ENCODE measurements at places on chromosomes 4 and X.

- no peak for DNase-seq
- no peaks in the 10 kb centered on the region for H3K27me3 ChIP-seq
- H3K27ac ChIP-seq: no peak overlapping the region
- peaks cover 11% of the 10 kb centered on the region for H3K4me1 ChIP-seq
- H3K36me3 ChIP-seq: no peaks in the 10 kb centered on the region
Measured at GRCh38 chrX:150565551-150565950, 2.9 kb upstream of the MTM1 start.

DNA sequence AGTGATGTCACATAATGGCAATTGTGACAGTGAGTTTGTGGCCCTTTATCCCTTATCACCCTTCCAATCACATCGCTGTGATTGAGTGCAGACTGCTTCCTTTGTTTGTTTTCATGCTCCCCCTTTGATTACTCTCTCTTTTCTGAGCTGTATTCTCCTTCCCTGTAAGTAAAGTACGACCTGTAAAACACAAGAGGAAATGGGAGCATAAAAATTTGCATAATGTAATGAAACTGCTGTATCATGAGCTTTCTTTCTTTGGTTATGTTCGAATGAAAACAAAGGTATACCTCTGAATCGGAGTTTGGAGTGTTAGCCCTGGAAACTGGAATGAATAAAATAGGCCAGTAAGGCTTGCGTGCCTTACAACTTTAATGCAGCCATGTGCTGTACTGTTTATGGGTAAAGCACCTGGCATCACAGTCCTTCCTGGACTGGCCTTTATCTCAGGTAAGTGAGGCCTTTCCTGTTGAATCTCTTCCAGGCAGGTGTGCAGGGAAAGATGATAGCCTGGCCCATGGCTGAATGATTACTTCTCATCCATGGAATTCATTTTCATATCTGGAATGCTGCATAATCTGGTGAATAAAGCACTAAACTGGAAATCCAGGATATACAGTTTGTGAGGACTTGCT lies 26.6 kb upstream of the HS3ST1 start:
- H3K36me3 ChIP-seq: no peaks in the 10 kb centered on the region
- H3K4me1 ChIP-seq: no peaks in the 10 kb centered on the region
- no peaks in the 10 kb centered on the region for H3K27me3 ChIP-seq
- no peak overlapping the region for H3K27ac ChIP-seq
- no peak overlapping the region for H3K4me3 ChIP-seq

- H3K4me3 ChIP-seq: peak within 1 kb of the TSS; percentile 34
- peak; percentile 7 for DNase-seq
- peaks cover 70% of the 10 kb centered on the region for H3K27me3 ChIP-seq
- H3K36me3 ChIP-seq: no peaks in the 10 kb centered on the region
- H3K27ac ChIP-seq: no peak within 1 kb of the TSS
- no peaks in the 10 kb centered on the region for H3K4me1 ChIP-seq
Measured at GRCh38 chrX:17860811-17861488, at the start of gene RAI2. Gene RAI2, minus strand, starts transcription at chrX:17861298. Its CDS starts 59,288 bp downstream, at chrX:17802010.

DNA sequence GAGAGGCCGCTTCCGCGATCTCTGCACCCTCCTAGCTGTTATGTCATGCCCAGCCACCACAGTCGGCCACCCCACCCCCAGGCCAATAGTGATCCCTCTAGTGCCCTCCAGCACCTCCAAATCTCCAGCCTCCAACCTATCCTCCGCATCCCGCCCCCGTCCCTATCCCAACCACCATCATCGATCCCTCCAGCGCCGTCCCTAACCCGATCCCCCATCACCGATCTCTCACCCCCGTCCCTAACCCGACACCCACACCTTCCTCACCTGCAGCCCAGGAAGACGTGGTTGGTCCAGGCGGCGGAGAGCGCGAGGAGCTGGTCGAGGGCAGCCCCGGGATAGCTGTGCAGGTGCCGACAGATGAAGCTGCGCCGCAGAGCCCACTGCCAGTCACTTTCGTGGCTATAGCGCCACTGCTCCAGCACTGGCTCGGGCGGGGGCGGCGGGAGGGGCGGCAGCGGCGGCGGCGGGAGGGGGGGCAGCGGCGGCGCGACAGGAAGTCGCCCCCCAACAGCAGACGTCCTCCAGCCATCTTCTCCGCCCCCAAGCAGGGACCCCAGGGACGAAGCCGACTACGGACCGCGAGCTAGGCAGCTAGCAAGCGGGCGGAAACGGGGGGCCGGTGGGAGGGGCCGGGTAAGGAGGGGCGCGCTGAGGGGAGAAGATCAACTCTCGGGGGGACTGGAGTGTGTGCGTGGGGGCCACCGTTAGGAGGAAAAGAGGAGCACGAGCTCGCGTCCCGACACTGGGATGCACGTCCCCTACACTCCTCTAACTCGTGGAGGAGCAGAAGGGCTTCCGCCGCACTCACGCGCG lies 552 bp downstream of the NKRF start:
- H3K27me3 ChIP-seq: no peaks in the 10 kb centered on the region
- peaks cover 3% of the 10 kb centered on the region for H3K36me3 ChIP-seq
- H3K4me3 ChIP-seq: peak overlapping the region; percentile 69
- H3K4me1 ChIP-seq: no peaks in the 10 kb centered on the region
- H3K27ac ChIP-seq: peak overlapping the region; percentile 94

Measured in A673 (cell line).